Cardiac muscle cell (in vitro differentiated cells and primary cell): ENCODE measurements at places on chromosomes 5 and 9. TPM values are rescaled to one million over a fixed set of nuclear protein-coding genes. Genes with fewer than 3 reads are reported as not detected.

Gene PGGT1B
- polyA plus RNA-seq: 6.0 and 6.9 TPM in 2 replicates

Gene CAVIN4
- polyA plus RNA-seq: 1.6 and 4.0 TPM in 2 replicates

Gene FNIP1
- polyA plus RNA-seq: 10.1 and 16.3 TPM in 2 replicates

Gene TMOD1
- 168 and 219 TPM in 2 replicates for polyA plus RNA-seq

Gene SPATA31D4
- polyA plus RNA-seq: not detected in 2 replicates

Gene GPR150
- 0.35 and 0.39 TPM in 2 replicates for polyA plus RNA-seq

Gene EDIL3
- polyA plus RNA-seq: 7.2 and 10.1 TPM in 2 replicates

Gene NTRK2
- polyA plus RNA-seq: 0.74 and 1.3 TPM in 2 replicates
